ENCODE measurements at places on chromosomes 4 and X.

- no peak for DNase-seq
These were observed 4.3 kb downstream of the STIM2 start for GRCh38 chr4:26864899-26865298.

- DNase-seq: no peak
These were observed 20.5 kb downstream of the SLC25A5 start for GRCh38 chrX:119488749-119489148.

DNA sequence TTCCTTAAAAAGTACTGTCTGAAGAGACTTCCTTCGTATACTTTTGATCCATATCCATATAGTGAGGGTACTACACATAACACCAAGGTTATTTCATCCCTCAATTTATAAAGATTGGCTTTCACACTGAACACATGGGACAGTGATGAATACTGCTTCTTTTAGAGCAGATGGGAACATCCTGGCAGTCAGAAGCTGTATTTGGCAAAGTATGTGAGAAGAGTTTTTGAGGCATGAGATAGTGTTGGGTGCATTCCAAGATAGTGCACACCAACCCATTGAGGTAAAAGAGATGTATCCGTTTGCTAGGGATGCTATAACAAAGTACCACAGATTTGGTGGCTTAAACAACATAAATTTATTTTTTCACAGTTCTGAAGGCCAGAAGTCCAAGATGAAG lies 141.1 kb downstream of the MOSPD2 start:
- DNase-seq: no peak

GRCh38 chr4:147822128-147822527 lies 90.2 kb downstream of the ARHGAP10 start:
- no peak for DNase-seq

DNA sequence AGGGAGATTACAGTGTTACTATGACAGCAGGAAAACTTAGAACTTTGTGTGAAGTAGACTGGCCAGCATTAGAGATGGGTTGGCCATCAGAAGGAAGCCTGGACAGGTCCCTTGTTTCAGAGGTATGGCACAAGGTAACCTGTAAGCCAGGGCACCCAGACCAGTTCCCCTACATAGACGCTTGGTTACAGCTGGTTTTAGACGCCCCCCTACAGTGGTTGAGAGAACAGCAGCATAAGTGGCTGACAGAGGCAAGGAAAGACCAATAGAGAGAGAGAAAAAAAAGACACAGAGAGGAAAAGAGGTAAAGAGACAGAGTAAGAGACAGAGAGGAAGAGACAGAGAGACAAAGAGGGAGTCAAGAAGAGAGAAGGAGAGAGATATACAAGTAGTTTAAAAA lies 144.5 kb downstream of the GC start:
- DNase-seq: no peak

DNA sequence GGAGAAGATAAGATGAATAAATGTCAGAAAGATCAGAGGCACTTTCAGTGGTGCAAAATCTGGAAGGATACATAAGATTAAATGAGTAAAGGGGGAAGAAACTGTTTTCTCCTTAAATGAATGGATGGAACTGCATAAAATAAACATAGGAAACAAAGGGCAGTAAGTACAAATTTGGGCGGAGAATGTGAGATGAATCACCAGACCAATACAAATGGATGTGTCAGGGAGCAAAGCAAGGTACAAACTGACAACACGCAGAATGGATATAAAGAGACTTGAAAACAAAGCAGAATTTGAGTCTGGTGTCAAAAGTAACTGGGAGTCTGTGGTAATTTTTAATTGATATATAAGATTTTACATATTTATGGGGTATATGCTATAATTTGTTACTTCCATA lies 175.3 kb upstream of the PCDH18 start:
- no peak for DNase-seq

DNA sequence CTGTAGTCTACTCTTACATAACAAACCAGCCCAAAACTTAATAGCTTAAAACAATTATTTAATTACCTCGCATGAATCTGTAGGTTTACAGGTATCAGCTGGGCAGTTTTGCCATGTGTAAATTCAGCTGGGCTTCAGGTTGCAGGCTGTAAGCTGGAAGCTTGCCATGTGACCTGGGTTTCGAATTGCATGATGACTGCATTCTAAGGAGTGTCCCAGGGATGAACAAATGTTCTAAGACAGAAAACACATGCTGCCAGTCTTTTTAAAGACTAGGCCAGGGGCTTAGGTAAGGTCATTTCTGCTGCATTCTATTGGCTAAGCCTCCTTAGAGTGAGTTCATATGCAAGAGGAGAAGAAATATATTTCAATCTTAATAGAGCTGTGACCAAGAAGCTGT lies 44.8 kb downstream of the GRIA2 start:
- no peak for DNase-seq

GRCh38 chrX:20594985-20595384 lies 328.3 kb upstream of the RPS6KA3 start:
- no peak for DNase-seq

DNA sequence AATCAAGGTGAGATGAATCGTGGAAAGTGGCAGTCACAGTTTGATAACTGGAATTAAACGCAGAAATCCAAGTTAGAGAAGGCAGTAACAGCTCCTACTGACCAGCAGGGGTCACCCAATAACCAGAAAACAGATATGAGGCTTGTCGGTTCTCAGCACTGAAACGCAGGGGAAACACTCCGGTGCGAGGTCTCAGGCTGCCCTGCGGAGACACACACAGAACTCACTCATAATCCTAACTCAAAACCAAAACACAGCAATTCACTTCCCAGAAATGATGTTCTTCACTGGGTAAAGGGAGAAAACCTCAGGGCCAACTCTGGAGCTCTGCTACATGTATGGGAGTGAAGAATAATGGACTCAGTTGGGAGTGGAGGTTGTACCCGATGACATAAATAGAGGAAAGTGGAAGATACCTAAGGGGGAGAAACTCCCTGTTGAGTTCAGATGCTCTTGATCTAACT lies 384.4 kb downstream of the RAPGEF2 start:
- peak; percentile 44 for DNase-seq

- DNase-seq: peak; percentile 38
These were observed 55.6 kb downstream of the HAUS3 start for GRCh38 chr4:2186133-2186864.

GRCh38 chrX:30504309-30504708 lies 73.3 kb downstream of the TASL start:
- peak; percentile 9 for DNase-seq

- no peak for DNase-seq
These were observed 75.7 kb downstream of the ANKRD50 start for GRCh38 chr4:124636788-124637187.

- no peak for DNase-seq
These were observed 49.8 kb upstream of the AGA start for GRCh38 chr4:177492022-177492421.

DNA sequence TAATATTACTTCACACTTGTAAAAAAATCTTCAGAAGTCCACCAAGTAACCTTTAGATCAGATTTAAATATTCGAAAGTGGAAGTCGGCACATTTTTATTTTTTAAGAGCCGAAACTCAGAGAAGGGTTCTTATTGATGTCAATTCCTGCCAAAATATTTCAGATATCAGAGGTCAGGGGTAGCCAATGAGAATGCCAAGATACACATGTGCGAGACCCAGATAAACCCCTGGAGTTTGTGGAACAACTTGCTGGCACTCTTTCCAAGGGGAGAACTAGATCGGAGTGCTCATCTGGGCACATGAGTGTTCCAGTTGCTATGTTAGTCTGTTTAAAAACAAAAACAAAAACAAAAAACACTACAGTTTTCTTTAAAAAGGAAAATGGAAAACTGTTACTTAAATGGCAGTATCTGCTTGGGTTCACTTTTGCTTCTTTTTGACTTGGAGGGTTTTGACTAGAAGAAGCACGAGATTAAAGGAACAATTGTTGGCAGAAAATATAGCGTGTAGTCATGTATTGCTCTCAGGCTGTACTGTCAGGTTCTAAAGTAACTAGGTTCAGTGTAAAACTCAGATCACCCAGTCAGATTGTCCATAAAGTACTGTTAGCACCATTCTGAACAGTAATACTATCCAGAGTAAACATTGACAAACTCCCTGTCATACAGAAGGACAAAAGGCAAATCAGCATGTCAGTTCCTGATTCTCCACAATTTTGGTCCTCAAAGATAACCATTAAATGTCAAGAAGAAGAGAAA lies 188.0 kb upstream of the PACRGL start:
- peak; percentile 41 for DNase-seq

DNA sequence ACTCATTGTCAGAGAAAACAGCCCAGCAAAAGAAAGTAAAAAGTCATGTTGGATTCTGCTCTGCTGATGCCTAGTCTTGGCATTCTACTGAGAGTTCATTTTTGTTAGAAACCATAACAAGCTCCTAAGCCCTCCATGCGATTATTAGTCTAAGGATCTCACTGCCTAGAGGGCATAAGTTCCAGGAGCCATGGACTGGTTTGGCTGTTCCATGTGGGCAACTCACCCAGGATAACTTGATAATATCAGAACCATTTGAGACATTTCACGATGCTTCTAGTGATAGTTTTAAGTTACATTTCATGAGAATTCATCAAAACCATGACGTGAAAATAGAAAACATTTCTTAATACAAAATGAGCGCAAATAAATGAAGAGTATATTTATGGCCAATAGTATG lies 376.8 kb upstream of the GALNT7 start:
- no peak for DNase-seq

GRCh38 chr4:29540439-29541102 lies 1179.6 kb upstream of the PCDH7 start:
- no peak for DNase-seq

DNA sequence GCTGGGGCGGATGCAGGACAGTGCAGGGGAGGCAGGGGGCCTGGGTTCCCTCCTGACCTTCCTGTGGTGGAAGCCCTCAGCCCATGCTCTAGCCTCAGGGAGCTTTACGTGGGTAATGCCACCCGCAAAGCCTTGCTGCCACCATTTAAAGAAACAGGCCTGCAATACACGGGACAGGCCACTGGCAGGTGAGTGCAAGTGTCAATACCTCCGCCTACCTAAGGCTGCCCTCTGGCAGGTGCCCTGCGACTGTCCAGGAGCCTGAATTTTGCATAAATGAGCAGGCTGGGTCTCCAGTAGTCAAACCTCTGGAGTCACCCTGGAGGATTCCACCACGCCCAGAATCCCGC lies 5.9 kb downstream of the CRMP1 start:
- peak; percentile 65 for DNase-seq

- peak; percentile 55 for DNase-seq
These were observed 106.4 kb downstream of the PHKA2 start for GRCh38 chrX:18877469-18877868.

- no peak for DNase-seq
These were observed 13.9 kb downstream of the RHOH start for GRCh38 chr4:40210776-40211175.

GRCh38 chr4:186392017-186392416 lies 126.0 kb downstream of the F11 start:
- DNase-seq: no peak

DNA sequence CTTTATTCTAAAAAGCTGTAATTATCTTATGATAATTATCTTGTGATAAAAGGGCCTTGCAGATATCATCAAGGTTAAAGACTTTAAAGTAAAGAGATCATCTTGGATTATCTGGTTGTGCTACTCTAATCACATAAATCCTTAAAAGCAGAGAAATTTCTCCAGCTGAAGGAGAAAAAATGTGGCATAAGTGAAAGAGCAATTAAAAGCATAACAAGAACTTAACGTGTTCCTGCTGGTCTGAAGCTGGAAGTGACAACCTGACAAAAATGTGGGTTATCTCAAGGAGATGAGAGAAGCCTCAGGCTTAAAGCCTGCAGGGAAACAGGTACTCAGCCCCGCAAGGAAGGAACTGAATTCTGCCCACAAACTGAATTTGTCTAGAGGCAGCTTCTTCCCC lies 449.1 kb upstream of the NDST4 start:
- DNase-seq: no peak

- DNase-seq: peak; percentile 11
These were observed at the start of gene TLR6 for GRCh38 chr4:38856524-38857337. Gene TLR6 (minus strand): TSS chr4:38856817. CDS start chr4:38829473, 27,344 bp downstream.

DNA sequence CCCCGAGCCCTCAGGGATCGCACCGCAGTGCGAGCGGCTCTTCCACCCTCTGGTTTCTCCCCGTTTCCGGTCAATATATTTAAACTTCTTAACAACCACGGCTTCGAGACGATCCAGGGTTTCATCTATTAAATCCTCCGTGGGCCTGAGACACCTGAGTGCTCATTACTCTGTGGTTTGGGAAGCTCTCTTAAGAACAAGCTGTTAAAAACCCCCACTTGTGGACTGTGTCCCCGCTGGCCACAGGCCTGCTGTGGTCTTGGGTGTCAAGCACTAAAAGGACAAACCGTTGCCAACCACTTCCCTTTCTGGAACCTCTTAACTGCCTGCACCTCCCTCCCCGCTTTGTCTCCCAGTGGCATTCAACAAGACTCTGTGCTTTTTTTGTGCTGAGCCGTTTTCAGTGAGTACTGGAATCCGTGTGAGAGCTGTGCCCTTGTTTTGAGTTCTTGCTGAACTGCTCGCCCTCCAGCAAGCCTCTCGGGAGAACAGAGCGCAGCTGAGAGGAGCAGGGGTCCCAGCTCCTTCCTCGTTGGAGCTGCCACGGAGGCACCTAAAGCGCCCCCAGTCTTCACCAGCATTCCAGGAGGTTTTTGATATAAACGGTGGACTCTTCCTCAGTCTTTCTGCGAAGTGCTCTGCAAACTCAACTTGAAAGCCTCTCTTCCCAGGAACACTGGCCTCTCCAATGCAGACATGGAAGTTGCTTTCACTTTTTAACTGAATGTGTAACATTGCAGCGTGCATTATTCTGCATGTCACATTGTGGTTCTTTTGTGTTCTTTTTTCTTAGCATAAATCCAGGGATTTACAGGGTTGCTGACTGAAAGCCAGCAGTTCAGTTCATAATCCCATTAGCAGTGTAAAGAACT lies 691 bp upstream of the IGFBP7 start:
- DNase-seq: no peak

- DNase-seq: no peak
These were observed 10.3 kb upstream of the TRMT2B start for GRCh38 chrX:101062176-101062575.

DNA sequence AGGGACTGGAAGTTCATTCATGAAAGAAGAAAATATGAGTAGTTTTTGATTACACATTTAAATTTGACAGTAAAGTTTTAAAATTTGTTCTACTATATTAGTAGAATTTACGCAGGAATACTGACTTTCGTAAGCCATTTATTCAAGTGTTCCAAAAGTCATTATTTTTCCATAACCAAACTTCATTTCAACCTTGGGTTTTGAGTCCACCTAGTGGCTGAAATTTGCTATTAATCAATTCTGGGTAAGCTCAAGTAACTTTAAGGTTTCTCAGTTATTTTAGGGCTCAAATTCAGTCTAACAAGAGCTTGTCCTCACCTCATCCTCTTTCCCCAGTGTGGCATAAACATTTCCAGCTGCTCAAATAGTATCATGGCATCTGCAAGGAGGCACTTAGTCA lies 175.4 kb downstream of the SH3BGRL start:
- DNase-seq: no peak

GRCh38 chr4:17920681-17921080 lies 100.9 kb downstream of the LCORL start:
- no peak for DNase-seq

DNA sequence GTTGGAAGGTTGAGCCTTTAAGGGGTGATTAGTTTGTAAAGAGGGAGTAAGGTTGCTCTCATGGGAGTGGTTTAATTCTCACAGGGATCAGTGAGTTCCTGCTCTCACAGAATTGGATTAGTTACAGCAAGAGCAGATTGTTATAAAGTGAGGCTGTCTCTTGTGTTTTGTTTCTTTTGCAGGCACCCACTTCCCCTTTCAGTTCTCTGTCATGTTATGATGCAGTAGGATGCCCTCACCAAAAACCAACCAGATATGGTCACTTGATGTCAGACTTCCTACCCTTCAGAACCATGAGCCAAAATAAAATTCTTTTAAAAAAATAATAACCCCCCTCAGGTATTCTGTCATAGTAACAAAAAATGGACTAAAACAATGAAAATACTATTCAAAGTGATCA lies 19.9 kb upstream of the IGSF1 start:
- no peak for DNase-seq

GRCh38 chr4:151304755-151305154 lies 20.6 kb downstream of the SH3D19 start:
- DNase-seq: no peak
